HepG2 (cell line): ENCODE measurements at places on chromosomes 5 and 9.

GRCh38 chr5:167851416-167851815 is 440.0 kb upstream of the WWC1 start:
- no peak for DNase-seq

- peak; percentile 26 for DNase-seq
These were observed 97.4 kb downstream of the DAB2IP start for GRCh38 chr9:121748727-121749423.

GRCh38 chr5:102090770-102091169 is 205.3 kb downstream of the SLCO4C1 start:
- peak; percentile 77 for DNase-seq

DNA sequence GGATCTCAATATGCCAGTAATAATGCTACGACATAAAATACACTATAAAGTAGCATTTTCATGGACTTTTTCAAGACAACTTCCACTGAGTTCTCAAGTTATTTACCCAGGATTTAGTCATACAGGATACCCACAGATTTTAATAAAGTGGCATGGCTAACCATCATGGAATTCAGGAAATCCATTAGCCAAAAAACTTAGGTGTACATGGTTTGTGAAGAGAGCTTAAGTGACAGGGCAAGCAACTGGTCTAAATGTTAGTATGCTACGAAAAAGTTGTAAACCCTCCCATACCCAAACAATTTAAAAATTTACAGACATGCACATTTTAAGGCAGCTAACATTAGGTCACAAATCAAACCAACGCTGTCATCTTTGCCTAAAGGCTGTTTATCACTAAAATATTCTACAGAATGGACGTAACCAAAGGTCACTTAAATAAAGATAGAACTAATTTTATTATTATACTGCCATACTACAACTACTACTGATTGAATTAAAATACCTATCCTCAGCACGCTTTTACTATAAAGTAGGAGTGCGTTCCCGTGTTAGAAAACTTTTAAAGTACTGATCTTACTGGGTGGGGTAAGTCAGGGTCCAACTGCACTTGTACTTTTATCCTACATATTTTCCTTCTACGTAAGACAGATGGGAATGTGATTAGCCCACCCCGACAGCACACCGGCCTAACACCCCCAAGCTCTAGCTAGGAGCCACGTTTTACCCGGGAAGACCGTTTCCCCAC is 1.1 kb downstream of the UBTD2 start:
- DNase-seq = no peak

- DNase-seq = no peak
These were observed 1012.6 kb downstream of the EFNA5 start for GRCh38 chr5:106658150-106658549.

DNA sequence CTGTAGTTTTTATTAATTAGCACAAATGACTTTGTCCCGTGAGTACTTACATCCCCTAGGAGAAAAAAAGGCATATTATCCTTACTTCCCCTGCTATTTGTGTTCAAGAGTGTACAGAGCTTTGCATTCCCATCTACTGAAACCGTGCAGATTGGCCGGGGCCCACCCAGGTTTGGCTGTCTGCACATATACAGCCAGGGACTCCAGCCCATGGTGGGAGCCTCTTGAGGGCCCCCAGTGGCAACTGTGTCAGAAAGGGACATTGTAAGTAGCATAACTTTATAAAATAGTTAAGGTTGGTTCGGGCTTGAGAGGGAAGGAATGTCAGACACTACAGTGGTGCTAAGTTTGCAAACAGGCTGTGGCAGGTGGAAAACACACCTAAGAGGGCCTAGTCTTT is 24.7 kb downstream of the PHF2 start:
- no peak for DNase-seq

DNA sequence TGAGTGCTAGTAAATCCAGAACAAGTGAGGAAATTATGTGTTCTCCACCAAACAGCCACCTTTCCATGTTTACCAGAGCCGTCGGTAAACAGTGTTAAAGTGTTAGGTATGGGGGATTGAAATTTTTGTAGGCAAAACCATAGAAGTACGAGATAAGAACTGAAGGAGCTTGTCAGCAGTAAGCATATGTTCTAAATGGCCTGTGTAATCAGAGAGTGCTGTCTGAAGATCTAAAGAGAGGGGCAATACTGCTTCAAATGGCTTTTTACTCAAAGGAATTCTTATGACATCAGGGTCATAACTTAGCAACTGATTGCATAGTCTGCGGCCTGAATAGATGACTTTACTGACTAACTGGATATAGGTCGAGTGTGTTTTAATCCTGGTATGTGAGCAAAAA is 13.4 kb upstream of the TEX10 start:
- no peak for DNase-seq

- no peak for DNase-seq
These were observed 17.4 kb downstream of the TTC39B start for GRCh38 chr9:15289603-15290002.

DNA sequence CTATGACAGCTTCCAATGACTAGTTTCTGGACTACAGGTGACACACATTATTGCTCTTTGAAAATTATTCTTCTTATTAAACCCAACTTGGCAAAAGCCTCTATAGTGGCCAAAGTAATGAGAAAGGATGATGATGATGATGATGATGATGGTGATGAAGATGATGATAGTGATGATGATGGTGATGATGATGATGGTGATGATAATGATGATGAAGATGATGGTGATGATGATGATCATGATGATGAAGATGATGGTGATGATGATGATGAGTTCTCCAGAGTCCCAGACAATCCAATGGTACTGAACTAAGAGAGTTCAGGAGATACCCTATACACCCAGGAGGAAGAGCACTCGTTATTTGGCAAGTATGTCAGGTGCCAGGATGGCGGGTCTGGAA is 739.4 kb downstream of the IRX1 start:
- no peak for DNase-seq

GRCh38 chr9:125889476-125890419 is 142.6 kb downstream of the PBX3 start:
- DNase-seq = no peak

- no peak for DNase-seq
These were observed 88.0 kb downstream of the ZSWIM6 start for GRCh38 chr5:61420016-61420415.

DNA sequence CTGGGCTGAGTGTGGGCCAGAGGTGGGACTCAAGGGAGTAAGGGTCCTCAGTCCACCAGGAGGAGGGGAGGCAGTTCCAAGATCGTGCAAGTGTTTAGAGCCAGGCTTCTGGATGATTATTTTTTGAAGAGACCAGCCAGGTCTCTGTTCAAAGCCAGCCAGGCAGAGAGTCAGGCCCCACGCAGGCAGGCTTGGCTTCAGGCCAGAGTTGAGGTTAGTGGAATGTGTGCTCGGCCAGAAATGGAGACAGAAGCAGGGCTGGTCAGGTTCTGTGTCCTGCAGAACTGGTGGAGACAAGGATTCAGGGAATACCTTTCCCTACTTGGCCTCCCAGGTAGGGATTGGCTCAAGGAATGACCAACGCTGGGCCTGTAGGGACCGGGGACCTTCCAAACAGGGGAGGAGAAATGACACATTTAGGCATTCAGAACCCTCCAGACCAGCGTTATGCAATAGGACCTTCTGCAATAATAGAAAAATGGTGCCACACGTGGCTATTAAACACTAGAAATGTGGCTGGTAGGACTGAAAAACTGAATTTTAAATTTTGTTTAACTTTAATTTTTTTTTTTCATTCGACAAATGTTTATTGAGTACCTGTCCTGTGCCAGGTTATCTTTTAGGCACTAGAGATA is 106.2 kb downstream of the CMYA5 start:
- DNase-seq = no peak

DNA sequence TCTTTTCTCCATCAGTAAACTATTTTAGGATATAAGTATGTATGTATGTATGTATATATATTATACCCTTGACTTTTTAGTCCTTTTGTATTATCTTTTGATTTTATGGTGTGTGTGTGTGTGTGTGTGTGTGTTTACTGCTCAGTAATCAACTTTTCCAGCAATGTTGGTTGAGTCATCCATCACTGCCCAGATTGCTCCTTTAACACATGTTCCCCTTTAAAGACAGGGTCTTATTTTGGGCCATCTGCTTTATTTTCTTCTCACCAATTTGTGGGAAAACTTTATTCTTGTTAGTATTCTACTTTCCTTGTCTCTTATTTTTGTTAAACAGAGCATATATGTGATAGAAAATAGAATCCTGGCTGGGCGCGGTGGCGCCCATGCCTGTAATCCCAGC is 28.1 kb downstream of the ANKRD33B start:
- DNase-seq = no peak

- no peak for DNase-seq
These were observed 218.8 kb downstream of the TMEM167A start for GRCh38 chr5:82858151-82859025.

DNA sequence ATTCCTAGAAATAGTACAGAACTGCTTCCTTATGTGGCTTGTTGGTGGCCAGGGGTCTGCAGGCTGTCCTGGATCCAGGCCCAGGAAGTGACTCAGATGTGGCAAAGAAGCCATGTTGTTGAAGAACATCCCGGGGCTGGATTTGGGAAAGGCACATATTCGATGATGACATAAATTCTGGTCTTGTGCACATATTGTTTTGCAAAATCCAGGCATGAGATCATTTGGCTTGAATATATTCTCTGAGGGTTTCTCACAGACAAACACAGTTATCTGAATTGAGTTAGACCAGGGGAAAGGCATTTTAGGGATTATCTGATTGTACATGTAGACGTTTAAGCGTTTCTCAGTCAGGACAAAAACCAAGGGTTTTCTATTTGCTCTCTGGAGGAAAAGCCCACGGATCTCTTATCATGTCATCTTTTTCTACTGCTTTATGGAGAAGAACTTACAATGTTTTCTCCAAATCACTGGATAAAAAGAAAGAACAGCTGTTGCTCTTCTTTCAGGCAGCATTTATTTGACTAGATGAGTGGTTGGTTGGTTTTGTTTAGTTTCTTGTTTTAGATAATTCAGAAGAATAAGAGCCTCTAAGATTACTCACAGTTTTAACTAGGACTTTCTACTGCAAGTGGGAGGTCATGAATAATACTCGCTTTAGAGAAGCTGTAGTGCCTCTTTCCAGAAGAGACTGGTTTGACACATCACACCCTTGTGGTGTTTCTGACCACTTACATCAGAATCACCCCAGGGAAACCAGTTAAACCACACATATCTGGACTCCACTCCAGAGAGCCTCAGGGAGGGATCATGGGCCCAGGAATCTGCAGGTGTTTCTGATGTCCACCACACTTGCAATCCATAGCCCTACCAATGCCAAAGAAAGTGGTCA is 29.5 kb upstream of the LHFPL2 start:
- no peak for DNase-seq

DNA sequence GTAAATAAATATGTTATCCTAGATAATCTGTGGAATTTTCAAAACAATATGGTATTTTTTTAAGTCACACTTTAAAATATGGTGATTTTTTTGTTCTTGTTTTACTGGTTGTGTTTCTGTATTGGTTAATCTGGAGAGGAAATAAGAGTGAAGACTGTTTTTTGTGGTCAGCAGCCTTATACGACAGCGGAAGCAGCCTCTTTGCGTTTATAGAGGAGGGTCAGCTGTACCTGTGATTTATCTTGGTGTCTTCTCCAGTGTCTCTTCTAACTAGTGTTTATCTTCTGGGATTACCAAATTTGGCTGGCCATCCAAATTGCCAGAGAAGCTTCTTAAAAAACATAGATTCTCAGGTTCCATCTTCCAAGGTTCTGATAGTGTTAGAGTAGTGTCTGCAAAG is 58.7 kb downstream of the ICE1 start:
- DNase-seq = no peak

- peak; percentile 45 for DNase-seq
These were observed 49.7 kb upstream of the FST start for GRCh38 chr5:53430618-53431252.

- no peak for DNase-seq
These were observed 200.4 kb downstream of the CDK5RAP2 start for GRCh38 chr9:120379611-120380010.

GRCh38 chr9:91417602-91418214 is 5.9 kb downstream of the NFIL3 start:
- no peak for DNase-seq

DNA sequence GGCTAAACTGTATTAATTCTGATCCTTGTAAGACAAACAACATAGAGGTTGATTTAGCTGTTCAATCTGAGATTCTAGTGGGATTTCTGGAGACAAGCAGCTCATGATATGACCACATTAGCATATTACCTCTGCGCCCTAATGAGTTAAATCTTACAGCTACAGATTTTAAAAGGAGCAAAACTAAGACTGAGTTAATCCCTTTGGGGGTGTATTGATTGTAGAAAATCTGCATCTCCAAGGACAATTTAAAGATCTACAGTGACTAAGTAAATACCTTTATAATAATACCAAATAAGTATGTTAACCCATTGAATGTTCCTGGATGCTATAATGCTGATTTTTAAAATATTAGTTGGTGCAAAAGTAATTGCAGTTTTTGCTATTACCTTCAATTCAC is 33.2 kb downstream of the ADAMTSL1 start:
- no peak for DNase-seq

GRCh38 chr9:14434158-14434504 is 120.2 kb upstream of the NFIB start:
- DNase-seq = no peak

DNA sequence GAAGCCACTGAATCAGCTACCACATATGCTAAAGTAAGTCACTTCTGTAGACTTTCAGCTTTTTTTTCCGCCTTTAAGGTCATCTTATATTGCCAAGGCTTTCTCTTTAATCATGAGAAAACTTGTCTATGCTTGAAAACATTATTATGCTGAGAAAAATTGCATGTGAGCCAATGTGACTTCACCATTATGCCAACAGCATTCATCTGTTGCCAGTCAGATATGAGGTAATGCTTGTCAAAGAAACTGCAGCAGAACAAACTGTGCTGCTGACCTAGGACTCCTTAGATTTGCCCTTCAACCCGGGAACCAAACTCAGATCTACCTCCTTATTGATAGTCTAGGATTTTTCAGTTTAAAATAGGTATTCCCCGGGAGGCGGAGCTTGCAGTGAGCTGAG is 34.3 kb downstream of the SLC44A1 start:
- DNase-seq = no peak

GRCh38 chr9:129254566-129255287 is 76.7 kb upstream of the IER5L start:
- DNase-seq = no peak

GRCh38 chr5:96329886-96330529 is 103.0 kb downstream of the PCSK1 start:
- no peak for DNase-seq

- peak; percentile 29 for DNase-seq
These were observed 74.2 kb downstream of the MAMDC2 start for GRCh38 chr9:70117835-70118319.

GRCh38 chr5:94891972-94892371 is 273.5 kb downstream of the SLF1 start:
- no peak for DNase-seq

DNA sequence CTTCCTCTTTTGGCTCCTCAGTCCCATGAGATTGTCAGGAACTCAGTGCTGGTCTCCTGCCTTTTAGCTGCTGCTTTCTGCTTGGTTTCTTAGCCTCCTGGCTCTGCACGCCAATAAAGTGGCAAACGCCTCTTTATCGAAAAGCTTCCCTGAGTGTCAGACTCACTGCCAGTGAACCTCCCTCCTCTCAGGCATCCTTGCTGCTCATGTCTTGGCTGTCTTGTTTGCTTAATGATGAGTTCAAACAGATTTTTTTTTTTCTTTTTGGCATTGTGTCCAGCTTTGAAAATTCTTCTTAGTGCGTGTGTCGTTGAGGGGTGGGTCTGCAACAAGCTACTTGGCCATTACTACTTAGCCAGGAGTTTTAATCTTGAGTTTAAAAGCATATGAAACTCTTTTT is 14.9 kb downstream of the RASGRF2 start:
- peak; percentile 31 for DNase-seq

GRCh38 chr5:109349388-109349787 is 60.4 kb downstream of the PJA2 start:
- no peak for DNase-seq
